ENCODE measurements at places on chromosomes 16 and 17. TPM values are rescaled to one million over a fixed set of nuclear protein-coding genes. Genes with fewer than 3 reads are reported as not detected.

Gene HSD11B2
- 6.2 TPM for total RNA-seq

Gene CCL2
- total RNA-seq: 5.8 TPM

- H3K27me3 ChIP-seq: no peaks in the 10 kb centered on the region
- no peak overlapping the region for H3K4me3 ChIP-seq
- DNase-seq: no peak
- H3K36me3 ChIP-seq: no peaks in the 10 kb centered on the region
- H3K4me1 ChIP-seq: no peaks in the 10 kb centered on the region
- peak overlapping the region; percentile 98 for H3K27ac ChIP-seq
These were observed 5.7 kb downstream of the KRT13 start for GRCh38 chr17:41499714-41500113.

- H3K4me3 ChIP-seq: peak overlapping the region; percentile 25
- H3K27ac ChIP-seq: peak overlapping the region; percentile 65
- H3K36me3 ChIP-seq: no peaks in the 10 kb centered on the region
These were observed 65.2 kb downstream of the CYTH1 start for GRCh38 chr17:78716814-78717393.

DNA sequence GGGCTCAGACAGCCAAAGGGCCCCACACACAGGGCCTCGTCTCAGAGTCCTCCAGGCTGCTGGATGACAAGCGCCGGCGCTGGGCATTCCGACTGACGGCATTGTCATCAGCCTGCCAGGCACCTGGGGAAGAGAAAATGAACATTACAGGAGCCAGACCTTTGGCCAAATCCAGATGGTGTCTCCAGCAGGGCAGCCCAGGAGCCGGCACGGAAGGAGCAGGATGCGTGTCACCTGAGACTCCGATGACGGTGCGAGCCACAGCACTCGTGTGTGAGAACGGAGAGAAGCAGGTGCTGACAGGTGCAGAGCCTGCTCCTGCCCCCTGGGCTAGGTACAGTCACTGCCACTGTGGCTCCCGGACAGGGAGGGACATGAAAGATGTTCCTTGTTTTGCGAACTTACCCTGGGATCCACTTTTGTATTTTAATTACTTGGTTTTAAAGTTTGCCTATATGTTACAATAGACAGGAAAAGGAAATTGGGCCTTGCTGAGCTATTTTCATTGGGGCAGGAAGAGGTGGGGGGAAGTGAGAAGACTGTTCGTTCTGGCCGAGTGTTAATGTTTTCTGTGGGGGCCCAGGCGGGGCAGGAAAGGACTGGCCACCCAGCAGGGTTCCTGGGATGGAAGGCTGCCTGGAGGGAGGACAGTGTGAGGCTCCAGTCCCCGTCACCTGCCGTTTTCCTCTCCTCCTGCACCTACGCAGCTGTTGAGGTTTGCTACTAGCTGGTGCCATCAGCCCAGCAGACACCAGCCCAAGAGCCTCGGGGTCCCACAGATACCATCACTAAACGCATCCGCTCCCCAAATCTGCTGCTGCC lies 4.4 kb upstream of the FOXJ1 start:
- peaks cover 76% of the 10 kb centered on the region for H3K4me1 ChIP-seq
- H3K27me3 ChIP-seq: peaks cover 4% of the 10 kb centered on the region
- no peaks in the 10 kb centered on the region for H3K36me3 ChIP-seq
- DNase-seq: peak; percentile 90

DNA sequence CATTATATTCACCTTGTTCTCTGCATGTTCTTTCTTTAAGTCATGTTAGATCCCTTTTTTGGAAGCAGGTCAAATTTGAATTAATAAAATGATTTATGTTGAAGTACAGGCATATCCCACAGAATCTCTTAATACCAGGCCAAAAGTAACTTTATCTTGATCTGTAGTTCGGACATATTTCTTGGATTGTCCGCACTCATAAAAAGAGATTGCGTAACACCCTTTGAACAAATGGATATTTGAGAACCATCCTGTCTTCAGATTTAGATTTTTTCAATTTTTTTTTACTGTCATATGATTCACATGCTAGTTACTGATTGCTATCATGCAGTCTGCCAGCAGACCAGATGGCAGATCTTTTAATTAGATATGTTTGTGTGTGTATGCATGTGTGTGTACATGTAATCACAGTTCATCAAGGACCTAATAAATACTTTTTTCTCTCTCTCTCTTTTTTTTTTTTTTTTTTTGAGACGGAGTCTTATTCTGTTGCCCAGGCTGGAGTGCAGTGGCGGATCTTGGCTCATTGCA lies 352.6 kb downstream of the WWOX start:
- H3K27ac ChIP-seq: no peak overlapping the region
- DNase-seq: no peak
- no peaks in the 10 kb centered on the region for H3K4me1 ChIP-seq

- DNase-seq: no peak
- H3K4me1 ChIP-seq: no peaks in the 10 kb centered on the region
- no peaks in the 10 kb centered on the region for H3K27me3 ChIP-seq
- H3K27ac ChIP-seq: no peak overlapping the region
- no peak overlapping the region for H3K4me3 ChIP-seq
These were observed 19.8 kb downstream of the ANKFN1 start for GRCh38 chr17:56173026-56173425.

- no peak overlapping the region for H3K4me3 ChIP-seq
- no peaks in the 10 kb centered on the region for H3K36me3 ChIP-seq
- DNase-seq: no peak
- H3K27me3 ChIP-seq: no peaks in the 10 kb centered on the region
These were observed 264.2 kb upstream of the ZFHX3 start for GRCh38 chr16:73311857-73312723.

Gene LLGL2
- 92.3 TPM for total RNA-seq

Gene CTRB1
- 2.2 TPM for total RNA-seq

- H3K27me3 ChIP-seq: no peaks in the 10 kb centered on the region
- peaks cover 6% of the 10 kb centered on the region for H3K4me1 ChIP-seq
- H3K27ac ChIP-seq: peak overlapping the region; percentile 65
- peak; percentile 83 for DNase-seq
- H3K4me3 ChIP-seq: peak overlapping the region; percentile 17
These were observed 42.1 kb downstream of the TSC2 start for GRCh38 chr16:2089706-2090480.

- peak; percentile 57 for DNase-seq
- H3K27ac ChIP-seq: no peak overlapping the region
- H3K4me3 ChIP-seq: no peak overlapping the region
- no peaks in the 10 kb centered on the region for H3K27me3 ChIP-seq
These were observed 9.1 kb downstream of the PSMB3 start for GRCh38 chr17:38761612-38762011.

Gene SLC5A2
- total RNA-seq: 0.17 TPM

Gene ADAD2
- 2.8 TPM for total RNA-seq

DNA sequence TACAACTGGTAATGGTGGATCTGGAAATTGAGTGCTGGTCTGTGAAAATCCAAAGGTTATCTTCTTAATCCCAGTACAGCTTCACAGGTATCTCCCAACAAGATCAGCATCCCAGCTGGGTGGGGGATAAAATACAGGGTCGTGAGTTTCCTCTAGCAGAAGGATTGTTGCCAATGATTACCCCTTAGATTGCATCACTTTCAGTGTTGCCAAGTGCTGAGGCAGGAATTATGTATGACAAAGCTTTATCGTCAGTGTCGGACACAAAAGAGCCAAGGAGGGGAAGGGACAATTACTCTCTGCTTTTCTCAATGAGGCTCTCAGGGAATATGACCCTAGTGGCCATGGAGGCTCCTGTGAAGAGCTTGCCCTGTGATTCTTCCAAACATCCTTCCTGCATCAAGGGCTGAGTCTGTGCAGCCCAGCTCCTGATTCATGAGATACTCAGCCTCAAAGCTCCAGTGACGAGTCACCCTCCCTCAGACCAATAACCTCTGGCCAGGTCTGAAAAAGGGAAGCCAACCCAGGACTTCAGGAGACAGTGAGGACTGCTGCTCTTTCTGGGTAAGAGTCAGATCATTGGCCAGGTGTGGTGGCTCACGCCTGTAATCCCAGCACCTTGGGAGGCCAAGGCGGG lies 15.0 kb downstream of the OR1F1 start:
- H3K4me3 ChIP-seq: no peak overlapping the region
- H3K27ac ChIP-seq: no peak overlapping the region
- no peak for DNase-seq
- H3K4me1 ChIP-seq: no peaks in the 10 kb centered on the region
- H3K27me3 ChIP-seq: no peaks in the 10 kb centered on the region
- no peaks in the 10 kb centered on the region for H3K36me3 ChIP-seq

DNA sequence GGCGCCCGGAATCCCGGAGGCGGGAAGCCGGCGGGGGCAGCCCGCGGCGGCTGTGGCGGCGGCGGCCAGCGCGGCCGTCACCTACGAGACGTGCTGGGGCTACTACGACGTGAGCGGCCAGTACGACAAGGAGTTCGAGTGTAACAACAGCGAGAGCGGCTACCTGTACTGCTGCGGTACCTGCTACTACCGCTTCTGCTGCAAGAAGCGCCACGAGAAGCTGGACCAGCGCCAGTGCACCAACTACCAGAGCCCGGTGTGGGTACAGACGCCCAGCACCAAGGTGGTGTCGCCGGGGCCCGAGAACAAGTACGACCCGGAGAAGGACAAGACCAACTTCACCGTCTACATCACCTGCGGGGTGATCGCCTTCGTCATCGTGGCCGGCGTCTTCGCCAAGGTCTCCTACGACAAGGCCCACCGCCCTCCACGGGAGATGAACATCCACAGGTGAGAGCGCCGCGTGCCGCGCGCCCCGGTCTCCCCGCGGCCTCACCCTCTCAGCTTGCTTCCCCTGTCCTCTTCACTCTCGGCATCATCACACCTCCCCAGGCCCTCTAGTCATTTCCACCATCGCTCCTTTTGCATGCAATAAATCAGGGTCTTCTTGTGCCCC lies 706 bp downstream of the SHISA6 start:
- no peak for DNase-seq
- H3K4me3 ChIP-seq: no peak overlapping the region
- no peaks in the 10 kb centered on the region for H3K36me3 ChIP-seq
- peaks cover 83% of the 10 kb centered on the region for H3K27me3 ChIP-seq

GRCh38 chr16:86016201-86016965 lies 117.4 kb downstream of the IRF8 start:
- no peaks in the 10 kb centered on the region for H3K36me3 ChIP-seq
- peaks cover 30% of the 10 kb centered on the region for H3K4me1 ChIP-seq
- no peak overlapping the region for H3K27ac ChIP-seq
- H3K4me3 ChIP-seq: no peak overlapping the region
